Esophagus squamous epithelium (tissue), 5 donors: ENCODE measurements at places on chromosomes 16 and 17.

DNA sequence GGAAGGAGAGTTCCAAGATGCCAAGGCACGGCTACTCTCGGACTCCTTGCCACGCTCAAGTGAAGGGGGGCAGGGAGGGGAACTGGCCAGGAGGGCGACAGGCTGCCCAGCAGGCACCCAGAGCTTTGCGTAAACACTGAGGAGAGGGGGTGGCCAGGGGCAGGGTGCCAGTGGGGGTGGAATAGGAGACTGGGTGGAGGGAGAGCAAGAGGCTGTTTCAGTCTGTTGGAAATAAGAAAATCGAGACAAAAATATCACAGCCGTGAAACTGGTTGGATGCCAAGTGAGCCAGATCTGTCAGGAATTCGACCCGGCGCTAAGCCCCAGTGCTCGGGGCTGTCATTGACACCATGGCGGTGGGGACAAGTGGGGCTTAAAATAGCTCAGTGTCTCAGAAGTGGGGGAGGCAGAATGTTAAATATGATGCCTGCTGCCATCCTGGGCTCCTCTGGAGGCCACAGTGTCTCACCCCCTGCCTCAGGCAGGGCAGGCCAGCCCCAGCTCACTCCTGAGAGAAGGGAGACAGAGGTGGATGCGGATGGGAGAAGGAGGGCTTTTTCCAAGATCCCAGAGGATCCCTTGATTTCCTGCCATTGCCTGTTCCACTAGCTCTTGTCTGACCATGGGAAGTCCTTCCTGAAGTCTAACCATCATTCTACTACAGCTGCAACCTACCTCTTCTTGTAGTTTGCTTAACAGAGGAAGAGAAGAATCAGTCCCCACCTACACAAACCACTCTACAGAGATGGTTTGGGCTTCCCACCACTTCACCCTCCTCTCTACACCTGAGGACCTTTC lies 9.5 kb downstream of the PNMT start:
- no peak for DNase-seq

- DNase-seq = no peak
Observed at GRCh38 chr16:12063004-12063395, 86.5 kb downstream of the SNX29 start.

- DNase-seq = no peak
Observed at GRCh38 chr17:28747051-28747691, 3.4 kb downstream of the TRAF4 start.

DNA sequence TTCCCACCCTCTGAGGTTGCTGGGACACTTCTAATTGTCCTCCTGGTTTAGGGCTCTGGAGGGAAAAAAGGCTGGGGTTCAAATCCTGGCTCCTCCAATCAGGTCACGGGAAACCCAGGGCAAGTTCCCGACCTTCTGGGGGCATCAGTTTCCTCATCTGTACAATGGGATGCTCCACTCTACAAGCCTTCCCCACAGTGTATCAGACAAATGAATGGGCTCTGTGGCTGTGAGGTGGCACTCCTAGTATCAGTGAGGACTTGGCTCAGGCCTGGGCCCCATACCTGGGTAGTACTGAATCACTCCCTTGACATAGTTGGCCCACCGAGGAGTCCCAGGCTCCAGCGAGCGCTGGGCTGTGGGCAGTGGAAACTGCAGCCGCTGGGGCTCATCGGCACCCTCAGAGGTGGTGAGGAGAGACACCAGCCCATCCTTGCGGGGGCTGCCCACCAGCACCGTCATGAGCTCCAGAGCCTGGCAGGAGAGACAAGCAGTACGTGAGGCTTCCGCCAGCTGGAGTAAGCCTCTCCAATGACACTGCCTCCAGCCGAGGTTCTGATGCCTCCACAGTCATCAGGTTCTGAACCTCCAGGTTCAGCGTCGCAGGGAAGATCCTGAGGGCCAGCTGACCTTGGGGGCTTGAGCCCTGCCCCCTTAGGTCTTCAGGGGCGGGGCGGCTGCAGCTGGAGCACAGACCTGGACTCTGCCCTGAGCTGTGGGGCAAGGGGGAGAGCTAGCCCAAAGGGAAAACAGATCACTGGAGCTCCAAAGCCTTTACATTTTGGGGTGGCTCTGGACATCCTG lies 1.2 kb downstream of the GALK1 start:
- no peak for DNase-seq

DNA sequence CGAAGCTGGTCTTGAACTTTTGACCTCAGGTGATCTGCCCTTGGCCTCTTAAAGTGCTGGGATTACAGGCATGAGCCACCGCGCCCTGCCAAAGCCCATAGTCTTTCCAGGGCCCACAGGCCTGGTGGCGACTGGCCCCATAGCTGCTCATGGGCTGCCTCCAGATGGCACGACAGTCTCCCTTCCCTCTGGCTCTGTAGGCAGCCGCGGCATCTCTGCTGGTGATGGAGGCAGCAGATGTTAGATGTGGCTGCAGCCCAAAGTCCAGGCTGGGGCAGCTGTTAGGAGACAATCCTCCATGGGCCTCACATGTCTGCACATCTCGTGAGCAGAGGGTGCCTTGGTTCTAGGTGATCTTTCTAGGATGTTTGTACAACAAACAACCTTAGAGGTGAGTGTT lies 69.7 kb upstream of the DNAJA2 start:
- DNase-seq = no peak

DNA sequence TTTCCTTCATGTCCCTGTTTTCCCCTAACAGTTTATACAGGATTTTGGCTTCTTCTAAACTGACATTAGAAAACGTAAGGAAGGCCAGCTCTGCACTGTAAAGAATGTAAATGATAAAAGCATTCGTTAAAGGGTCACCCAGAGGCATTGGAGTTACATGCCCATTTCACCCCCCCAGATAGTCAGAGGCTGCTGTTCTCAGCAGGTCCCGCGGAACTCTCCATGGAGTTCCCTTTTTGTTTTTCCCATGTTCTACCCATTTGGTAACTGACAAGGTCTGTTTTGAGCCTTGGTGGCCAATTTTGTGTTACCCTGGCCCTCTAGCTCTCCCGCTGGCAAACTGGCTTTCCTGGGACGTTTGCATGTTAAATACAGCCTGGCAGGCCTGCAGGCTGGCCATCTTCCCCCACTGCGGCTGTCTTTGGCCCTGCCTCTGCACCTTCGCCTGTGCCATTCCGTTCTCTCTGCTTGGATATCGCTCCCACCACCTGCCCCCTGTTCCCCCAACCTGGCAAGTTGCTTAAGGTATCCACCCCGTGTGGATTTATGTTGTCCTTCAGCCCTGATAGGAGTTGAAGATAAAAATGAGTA lies 49.7 kb downstream of the EPN2 start:
- no peak for DNase-seq

DNA sequence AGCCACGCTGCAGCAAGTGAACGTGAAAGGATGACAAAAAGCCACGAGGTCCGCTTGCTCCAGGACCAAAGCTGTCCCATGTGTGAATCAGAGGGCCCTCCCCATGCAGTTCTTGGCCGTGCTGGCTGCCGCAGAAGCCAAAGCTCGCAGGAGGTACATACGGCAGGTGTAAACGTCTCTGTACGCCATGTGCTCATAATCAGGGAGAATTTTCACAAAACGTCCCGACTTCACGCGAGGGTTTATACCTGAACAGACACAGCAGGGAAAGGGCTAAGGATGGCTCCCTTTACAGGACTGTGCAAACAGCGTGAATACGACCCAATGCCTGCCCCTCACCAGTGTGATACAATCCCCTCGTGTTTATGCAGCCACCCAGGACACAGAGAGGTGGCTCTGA lies 25.3 kb downstream of the FBXO31 start:
- DNase-seq = no peak

GRCh38 chr17:39069114-39069756 lies 82.2 kb downstream of the PLXDC1 start:
- DNase-seq = no peak

- no peak for DNase-seq
Observed at GRCh38 chr16:85243308-85243707, 131.0 kb upstream of the CIBAR2 start.

- DNase-seq = no peak
Observed at GRCh38 chr16:4891886-4892216, 44.6 kb downstream of the UBN1 start.

- no peak for DNase-seq
Observed at GRCh38 chr16:85900027-85900792, 1.2 kb downstream of the IRF8 start.

- no peak for DNase-seq
Observed at GRCh38 chr16:66920924-66921680, 2.4 kb upstream of the CDH16 start.

DNA sequence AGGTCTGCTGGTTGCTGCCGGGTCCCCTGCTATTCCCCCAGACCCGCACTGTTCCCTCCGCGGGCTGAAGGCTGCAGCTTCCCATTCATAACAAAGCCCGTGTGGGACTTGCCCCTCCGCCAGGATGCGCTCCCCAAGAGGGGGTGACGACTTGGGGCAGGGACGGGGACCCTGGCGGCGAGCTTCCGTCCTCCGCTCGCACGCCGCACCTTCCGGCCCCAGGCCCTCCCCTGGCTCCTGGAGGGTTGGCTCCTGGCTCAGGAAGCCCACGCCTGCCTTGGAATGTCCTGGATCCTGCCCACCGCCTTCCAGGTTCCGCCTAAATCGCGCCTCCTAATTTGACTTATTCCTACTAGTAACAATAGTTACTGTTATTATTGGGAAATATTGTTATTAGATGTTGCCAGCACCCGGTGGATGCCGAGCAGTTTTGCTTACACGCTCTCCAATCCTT lies 1.1 kb upstream of the TFAP4 start:
- DNase-seq = no peak

DNA sequence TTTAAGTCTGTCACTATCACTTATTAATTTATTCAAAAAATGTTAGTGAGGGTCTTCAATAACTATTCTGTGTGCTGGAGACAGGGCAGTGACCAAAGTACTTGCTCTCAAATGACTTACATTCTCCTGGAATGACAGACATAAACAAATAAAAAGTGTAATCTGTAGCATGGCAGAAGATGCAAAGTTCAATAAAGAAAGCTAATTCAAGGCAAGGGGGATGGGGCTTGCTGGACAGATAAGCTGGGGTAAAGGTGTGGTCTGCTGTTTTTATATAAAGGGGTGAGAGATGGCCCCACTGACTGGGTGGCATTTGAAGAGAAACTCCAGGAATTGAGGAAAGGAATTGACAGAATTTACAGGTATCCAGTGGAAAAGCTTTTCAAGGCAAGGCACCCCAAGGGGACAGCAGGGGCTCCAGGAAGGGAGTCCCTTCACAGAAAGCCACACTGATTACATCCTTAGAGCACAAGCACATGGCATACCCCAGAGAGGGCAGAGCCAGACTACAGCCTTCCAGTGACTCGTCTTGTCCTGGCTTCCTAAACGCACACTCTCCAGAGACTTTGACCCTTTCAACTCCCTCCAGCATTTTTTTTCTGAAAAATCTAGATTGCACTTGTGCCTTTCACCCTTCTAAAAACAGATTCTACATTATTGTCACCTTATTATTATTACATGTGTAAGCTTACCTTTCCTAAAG lies 123.7 kb upstream of the HS3ST3A1 start:
- no peak for DNase-seq

DNA sequence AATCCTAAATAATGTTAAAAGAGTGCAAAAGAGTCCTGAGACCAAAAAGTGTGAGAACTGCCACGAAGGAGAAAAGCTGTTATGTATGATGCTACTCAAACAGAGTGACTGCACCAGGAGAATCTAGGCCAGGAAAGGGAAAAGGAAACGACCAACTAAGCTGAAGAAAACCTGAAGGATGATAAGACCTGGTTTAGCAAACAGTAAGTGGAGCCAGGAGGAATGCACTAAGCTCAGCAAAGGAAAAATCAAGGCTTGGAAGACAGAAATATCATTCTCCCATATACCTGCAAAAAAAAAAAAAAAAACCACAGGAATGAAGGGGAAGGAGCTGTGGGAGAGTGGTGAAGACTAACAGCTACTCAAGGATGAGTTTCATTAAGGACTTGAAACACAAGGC lies 21.1 kb downstream of the CMC2 start:
- no peak for DNase-seq

DNA sequence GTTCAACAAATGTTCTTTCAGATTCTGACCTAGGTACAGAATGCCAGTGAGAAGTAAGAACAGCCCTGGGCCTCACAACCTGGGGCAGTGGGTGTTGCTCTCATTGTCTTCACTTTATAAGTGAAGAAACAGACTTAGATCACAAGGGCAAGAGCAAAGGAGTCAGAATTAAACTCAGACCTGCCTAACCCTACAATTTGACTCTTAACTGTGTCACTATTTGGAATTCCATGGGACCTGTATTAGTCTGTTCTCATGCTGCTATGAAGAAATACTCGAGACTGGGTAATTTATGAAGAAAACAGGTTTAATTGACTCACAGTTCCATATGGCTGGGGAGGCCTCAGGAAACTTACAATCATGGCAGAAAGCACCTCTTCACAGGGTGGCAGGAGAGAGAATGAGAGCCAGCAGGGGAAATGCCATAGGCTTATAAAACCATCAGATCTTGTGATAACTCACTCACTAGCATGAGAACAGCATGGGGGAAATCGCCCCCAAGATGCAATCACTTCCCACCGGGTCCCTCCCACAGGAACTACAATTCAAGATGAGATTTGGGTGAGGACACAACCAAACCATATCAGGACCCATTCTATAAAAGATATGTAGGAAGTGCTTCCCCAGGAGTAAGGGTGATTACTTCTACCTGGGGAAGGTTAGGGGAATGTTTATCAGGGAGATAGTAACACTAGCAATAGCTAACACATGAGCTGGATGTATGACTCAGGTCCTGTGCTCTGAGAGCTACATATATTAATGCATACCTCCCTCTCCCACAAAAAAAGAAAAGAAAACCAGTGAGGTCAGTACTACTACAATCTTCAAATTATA lies 270.1 kb downstream of the SOX9 start:
- DNase-seq = no peak

DNA sequence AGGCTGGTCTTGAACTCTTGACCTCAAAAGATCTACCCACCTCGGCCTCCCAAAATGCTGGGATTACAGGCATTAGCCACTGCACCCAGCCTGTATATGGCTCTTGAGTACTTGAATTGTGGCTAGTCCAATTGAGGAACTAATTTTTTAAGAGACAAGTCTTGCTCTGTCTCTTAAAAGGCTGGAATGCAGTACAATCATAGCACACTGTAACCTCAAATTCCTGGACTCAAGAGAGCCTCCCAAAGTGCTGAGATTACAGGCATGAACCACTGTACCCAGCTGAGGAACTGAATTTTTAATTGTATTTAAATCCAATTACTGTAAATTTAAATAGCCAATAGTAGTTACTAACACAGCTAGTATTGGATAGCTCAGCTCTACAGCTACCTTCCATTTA lies 50.6 kb downstream of the MED13 start:
- no peak for DNase-seq

GRCh38 chr16:87742781-87743490 lies 22.9 kb downstream of the KLHDC4 start:
- no peak for DNase-seq

- no peak for DNase-seq
Observed at GRCh38 chr17:64171041-64171440, 41.1 kb upstream of the ERN1 start.
